Epithelial cell of prostate (primary cell): ENCODE measurements at places on chromosomes 11 and 22.
A peak's percentile ranks its signal among the peaks of the same experiment; 100 is the strongest.

- DNase-seq, result no peak
Measured at GRCh38 chr11:88318017-88318416, 19.5 kb downstream of the CTSC start.

DNA sequence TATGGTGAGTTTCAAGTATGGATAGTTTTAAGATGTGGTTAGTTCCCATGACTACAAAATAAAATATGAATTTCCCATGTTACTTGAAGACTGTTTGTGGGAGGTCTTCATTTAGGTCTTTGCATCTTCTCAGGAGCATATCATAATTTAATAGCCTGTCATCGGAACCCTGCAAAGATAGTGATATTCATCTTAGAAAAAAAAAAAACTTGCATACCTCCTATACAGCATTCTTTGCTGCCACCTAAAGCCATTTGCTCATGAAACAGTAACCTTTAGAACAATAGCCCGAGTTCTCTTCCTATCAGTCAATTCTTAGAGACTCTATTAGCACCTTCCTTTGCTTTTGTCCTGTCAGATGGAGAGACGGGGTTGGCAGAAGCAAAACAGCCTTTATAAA is 75.3 kb downstream of the ARFGAP2 start:
- no peak for DNase-seq

GRCh38 chr11:104343578-104343977 is 179.6 kb upstream of the PDGFD start:
- DNase-seq, result no peak

- no peak for DNase-seq
Measured at GRCh38 chr22:29689206-29689879, 30.5 kb upstream of the CABP7 start.

GRCh38 chr11:33723238-33723881 is 12.9 kb downstream of the CD59 start:
- no peak for DNase-seq

DNA sequence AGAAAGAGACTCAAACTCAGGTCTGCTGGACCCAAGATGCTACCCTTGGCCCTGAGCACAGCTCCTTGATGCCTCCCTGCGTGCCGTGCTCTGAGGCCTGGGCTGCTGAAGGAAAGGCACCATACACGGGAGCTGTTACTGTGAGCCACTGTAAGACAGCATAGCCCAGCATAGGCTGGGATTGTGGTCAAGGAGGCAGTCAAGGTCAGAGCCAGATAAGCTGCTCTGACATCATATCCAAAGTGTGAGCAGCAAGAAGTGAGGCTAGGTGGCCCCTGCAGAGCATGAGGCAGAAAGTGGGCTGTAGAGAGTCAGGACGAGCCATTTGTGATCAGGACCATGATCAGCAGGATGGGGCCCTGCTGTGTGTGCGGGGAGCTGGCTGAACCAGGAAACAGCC is 7.7 kb downstream of the SLC22A8 start:
- no peak for DNase-seq

- DNase-seq, result no peak
Measured at GRCh38 chr11:83278351-83278750, 7.8 kb downstream of the CCDC90B start.

GRCh38 chr11:828506-829175 is 922 bp downstream of the CRACR2B start:
- no peak for DNase-seq

DNA sequence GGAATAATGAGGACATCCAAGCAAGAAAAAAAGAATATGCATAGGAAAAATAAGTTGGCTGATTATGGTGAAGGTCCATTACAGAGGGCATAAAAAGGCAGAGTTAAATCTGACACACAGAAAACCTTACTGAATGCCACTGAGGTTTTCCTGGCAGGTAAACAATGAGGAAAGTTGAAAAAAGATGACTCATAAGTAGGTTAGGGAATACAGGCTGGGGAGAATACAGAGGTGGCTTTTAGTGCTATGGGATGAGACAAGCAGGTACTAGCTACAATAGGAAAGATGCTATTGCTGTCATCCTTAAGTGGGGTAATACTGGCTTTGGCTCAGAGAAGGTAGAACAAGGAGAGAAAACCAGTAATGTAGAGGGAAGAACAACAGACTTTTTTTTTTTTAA is 44.7 kb downstream of the CSTF3 start:
- peak; percentile 49 for DNase-seq

DNA sequence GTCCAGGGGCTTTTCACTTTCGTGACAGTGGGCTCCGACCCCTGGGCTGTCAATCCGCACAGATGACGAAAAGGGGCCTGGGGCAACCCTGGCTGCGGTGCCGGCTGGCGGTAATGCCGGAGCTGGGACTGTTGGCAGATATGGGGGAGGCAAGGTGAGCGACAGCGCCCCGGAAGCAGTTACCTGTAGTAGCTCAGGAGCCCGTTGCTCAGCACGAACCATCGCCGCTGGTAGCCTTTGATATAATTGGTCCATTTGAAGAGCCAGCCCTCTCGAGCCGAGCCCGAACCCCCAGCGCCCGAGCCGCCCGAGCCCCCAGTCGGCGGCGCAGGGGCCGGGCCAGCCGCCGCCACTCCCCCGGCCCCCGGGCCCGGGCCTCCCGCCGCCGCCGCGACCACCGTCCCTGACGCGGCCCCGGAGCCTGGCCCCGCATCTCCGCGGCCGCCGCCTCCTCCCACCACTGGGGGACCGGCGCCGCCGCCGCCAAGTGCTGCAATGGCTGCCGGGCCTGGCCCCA is 396 bp downstream of the OSBP start:
- peak; percentile 5 for DNase-seq
